GM20000 (cell line): ENCODE measurements at places on chromosomes 4 and X.

- peak; percentile 24 for DNase-seq
These were observed 30.2 kb upstream of the ELF2 start for GRCh38 chr4:139207247-139207646.

DNA sequence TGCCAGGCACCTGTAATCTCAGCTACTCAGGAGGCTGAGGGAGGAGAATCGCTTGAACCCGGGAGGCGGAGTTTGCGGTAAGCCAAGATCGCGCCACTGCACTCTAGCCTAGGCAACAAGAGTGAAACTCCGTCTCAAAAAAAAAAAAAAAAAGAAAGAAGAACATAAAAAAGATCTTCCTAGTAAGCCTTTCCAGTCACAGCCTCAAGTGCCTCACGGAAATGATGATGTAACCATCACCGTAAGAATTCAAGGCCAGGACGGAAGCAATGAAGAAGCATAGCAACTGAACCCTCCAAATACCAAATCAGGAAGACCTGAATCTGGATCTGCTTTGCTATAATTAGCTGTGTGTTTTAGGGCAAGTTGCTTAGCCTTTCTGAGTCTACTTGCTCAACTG, 28.8 kb downstream of the RBM47 start:
- no peak for DNase-seq

GRCh38 chrX:104284507-104284906, 29.8 kb upstream of the ESX1 start:
- DNase-seq: no peak

DNA sequence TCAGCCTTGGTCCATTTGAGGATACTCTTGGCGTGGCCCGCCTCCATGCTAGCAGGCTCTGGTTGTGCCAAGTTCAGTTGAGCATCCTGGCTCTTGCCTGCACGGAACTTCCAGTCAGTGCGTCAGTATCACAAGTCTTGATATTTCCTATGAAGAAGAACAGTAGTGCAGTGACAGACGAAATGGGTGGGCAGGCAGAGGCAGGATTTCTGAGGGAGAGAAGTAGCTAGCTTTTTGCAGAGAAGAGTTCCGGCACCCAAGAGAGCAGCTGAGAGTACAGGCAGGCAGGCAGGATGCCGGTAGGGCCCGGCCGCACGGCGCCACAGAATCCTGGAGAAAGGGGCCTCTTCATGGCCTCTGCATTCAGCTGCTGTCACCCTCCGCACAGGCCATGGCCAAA, 56.1 kb upstream of the MSANTD1 start:
- DNase-seq: no peak

DNA sequence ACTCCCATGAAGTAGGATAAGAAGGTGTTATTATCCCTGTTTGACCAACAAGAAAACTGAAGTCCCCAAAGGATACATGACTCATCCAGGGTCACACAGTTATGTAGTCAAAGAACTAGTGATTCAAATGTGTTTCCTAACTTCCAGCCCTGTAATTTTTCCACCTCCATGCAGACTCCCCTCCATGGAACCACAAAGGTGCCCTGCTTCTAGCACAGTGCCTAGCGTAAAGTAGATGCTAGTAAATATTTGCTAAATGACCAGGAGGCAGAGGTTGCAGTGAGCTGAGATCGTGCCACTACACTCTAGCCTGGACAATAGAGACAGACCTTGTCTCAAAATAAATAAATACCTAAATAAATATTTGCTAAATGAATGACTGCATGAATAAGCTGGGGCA, 55.8 kb downstream of the FRMPD3 start:
- no peak for DNase-seq

- DNase-seq: no peak
These were observed 38.7 kb downstream of the SLC4A4 start for GRCh38 chr4:71377561-71377960.

DNA sequence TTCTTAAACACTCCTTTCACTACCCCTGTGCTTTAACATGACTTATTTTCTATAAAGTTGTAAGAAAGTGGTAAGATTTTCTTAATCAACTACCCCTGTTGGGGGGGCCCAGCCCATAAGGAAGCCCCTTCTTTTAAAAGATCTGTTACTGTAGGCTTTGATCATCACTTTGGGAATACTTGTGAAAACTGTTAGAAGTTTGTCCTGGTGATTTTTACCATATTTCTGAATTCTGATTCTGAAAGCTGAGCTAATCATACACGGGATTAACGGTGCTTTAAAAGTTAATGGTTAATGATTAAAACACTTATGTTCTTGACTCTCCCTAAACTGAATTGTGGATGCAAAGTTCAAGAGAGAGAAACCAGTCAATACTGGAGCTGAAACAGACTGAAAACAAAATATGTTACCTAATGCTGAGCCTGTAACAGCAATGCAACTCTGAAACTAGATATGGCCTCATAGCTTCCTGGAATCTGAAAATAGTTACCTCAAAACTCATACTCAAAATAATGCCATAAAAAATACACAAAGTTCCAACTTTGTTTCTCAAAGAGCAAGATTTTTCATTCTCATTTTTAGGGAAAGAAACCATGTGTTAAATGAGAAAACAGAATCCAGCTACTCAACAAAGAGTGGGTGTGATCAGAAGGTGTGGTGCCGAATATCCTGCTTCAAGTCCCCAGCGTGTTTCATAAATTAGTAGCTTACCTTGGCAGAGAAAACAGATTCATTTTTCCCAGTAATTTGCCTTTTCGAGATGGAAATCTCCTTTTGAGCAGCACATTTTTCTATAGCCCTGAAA, 31.6 kb downstream of the ADH7 start:
- peak; percentile 37 for DNase-seq

GRCh38 chrX:42825201-42825600, 47.2 kb upstream of the PPP1R2C start:
- DNase-seq: no peak

- peak; percentile 51 for DNase-seq
These were observed 752 bp downstream of the FRAS1 start for GRCh38 chr4:78057600-78058550.

DNA sequence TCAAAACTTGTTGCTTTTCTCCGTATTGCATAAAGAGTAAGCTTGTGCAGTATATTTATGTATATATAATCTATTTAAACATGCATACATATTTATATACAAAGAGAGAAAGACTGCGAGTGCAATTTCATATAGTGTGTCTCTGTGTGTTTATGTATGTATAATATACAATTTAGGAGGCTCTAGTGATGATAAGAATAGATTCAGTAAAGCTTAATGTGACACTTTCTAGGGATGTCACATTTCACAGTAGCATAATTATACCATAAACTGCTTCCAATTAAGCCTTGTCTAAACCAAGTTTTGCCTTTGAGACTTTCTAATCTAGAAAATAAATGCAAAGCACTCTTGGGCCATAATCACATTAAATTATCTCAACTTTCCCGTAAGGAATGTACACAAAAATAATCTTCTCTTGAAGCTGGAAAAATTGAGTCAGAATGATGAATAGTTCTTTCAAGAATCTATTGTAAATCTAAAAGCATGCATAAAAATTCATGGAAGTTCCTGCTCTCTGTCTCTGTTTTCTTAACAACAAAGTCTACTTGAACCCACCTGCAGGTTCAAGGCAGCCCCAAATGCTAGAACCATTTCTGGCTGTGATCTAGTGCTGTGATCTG, 114.1 kb upstream of the NPY2R start:
- DNase-seq: no peak

DNA sequence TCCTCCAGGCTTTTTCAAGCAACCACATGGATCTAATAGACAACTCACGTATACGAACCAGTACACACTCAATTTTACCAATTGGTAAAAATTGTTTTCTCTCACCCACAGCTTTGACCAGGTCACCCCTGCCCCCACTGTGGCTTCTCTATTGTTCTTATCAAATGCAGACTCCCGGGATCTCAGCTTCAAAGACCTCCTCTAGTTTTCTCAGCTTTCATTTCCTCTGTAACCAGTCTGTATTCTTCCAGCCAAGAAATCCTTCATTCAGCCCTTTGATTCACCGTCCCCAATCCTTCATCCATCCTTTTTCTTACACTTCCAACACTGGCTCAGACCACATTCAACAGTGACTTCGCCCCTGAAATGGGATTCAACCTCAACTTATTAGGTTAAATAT, 120.7 kb downstream of the CORIN start:
- no peak for DNase-seq

DNA sequence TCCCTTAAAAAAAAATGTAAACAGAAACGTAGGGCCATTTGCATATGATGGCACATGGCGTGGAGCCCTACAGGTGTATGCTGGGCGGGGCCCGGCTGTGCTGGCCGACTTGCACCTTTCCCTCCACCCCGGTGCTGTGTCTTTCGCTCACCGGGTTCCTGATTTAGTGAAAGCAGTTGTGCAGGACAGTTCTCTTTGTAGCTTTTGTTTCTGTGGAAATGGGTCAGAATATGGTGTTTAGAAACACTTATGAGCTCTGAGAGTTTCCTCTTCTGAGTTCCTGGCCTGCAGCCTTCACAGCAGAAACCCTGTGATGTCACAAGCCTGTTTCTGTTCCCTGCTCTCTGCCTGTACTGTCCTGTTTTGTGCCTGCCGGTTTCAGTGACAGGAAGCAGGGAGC, 22.5 kb upstream of the MSANTD1 start:
- no peak for DNase-seq

- DNase-seq: no peak
These were observed 74.4 kb upstream of the ATP6AP2 start for GRCh38 chrX:40506201-40506985.

- DNase-seq: no peak
These were observed 25.7 kb upstream of the XIAP start for GRCh38 chrX:123834116-123834515.

DNA sequence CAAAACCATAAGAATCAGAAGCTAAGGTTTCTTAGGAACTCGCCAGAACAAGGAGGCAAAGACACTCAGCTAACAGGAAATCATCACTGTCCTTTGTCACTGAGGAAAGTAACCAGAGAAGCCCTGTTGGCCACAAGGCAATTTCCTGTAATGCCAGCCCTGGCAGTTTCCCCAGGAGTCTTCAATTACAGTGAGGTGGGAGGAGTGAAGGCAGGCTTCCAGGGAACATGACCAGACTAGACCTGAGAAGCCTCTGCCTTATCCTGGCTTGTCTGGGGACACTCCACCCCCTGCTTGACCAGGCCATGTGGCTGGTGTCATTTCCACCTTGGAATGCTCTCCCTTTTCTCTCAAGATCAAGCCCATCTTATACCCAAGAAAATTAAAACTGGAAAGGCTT, 125.3 kb downstream of the COL4A6 start:
- no peak for DNase-seq

DNA sequence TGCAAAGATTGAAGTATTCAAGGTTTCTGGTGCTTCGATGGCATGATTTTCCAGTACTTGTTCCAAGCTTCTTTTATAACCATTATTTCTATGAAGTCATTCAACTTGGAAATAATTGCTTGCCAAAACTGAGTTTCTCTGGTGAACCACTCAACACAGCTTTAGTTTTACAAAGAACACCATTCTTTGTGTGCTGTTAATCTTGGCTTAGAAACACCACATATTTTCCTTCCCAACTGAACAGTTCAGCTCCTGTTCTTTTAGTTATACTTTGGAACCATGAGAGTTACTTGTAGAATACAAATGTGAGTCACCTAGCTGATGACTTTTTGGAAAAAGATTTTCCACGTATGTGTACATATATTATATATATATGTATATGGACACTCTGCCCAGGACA, 32.7 kb downstream of the TMEM47 start:
- DNase-seq: no peak
